ENCODE measurements at places on chromosomes 2 and 18.

- peak; percentile 9 for DNase-seq
These were observed 263.8 kb upstream of the CDH19 start for GRCh38 chr18:66867653-66868052.

- no peak for DNase-seq
These were observed 41.4 kb downstream of the RFX8 start for GRCh38 chr2:101433465-101433864.

- DNase-seq, result no peak
These were observed 452.7 kb upstream of the HS6ST1 start for GRCh38 chr2:128771401-128771800.

DNA sequence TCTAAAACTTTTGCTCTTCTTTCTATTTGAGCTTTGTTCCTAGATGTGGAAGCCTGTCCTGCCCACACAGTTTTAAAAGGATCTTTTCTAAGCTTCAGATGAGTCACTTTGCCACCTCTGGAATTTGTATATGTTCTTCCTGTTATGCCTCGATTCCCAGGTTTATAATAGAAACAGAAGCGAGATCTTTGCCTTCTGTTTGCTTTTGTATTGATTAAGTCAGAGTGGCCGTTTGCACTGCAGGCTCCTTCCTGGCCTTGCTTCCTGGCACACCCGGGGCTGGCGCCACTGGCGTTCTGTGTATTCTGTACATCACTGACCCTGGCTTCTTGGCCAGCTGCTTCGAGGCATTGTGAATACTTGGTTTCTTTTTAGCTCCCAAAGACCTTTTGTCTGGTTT is 91.8 kb downstream of the MTCL1 start:
- DNase-seq, result no peak

- DNase-seq, result no peak
These were observed 37.2 kb upstream of the APCDD1 start for GRCh38 chr18:10417191-10417590.

DNA sequence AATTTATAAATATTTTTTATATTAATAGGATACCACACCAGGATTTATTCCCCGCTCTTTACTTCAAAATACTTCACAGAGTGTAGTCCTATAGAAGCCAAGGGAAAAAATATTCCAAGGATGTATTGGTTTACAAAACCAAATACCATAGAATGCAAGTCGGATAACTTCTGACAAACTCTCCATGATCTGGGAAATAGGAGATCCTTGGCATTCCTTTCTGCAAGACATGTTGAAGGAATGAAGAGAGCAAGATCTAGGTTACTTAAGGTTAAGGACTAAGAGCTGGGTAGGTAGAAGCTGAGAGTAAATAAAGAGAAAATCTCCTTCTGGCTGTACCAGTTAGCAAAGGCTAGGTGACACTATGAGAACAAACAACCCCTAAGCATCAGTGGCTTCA is 141.2 kb downstream of the LRATD1 start:
- no peak for DNase-seq

DNA sequence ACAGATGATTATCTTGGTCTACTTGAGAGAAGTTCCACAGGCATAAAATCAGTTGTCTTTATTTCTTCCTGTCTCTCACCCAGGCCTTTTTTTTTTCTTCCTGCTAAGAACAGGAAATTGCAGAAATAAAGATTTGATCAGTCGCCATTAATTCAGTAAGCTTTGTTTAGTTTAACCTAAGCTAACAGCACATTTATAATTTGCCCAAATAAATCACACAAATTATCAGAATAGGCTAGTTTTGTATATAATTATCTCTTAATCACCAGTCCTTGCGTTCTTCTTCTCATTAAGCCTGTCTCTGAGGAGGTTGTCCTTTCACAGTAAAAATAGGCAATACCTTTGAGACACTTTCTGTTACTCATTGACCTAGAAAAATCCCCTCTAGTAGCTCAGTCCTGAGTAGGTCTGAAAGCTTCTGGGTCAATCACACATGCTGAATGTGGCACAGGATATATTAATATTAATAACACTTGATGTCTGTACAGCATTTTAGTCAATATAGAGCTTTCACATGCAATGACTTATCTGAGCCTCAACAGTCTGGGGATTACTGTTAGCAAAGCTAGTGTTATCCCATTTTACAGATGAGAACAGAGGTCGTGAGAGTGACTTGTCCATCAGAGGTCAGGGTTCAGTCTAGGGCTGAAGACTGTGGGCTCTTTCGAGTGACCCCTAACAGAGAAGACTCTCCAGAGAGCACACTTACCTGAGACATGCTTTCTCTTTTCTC is 11.2 kb upstream of the STK17B start:
- DNase-seq, result peak; percentile 46

DNA sequence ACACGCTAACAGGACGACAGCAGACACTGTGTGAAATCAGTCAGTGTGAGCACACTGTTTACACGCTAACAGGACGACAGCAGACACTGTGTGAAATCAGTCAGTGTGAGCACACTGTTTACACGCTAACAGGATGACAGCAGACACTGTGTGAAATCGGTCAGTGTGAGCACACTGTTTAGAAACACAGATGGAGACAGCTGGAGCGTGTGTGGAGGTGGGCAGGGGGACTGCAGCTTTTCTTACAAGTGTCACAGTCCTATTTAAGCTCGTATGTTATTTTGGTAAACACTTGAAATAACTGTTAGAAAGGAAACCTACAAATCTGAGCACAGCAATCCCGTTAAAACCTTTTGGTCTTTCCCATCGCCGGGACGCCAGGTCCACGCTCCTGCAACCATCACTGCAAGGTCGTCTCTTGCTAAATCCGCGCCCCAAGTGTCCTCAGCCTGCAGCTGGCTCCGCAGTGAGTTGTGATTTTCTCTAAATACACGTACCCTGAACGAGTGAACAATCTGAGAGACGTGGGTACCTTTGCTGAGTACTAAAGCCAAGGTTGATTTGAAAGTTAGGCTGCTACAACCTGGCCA is 58.9 kb upstream of the CTDP1 start:
- no peak for DNase-seq

DNA sequence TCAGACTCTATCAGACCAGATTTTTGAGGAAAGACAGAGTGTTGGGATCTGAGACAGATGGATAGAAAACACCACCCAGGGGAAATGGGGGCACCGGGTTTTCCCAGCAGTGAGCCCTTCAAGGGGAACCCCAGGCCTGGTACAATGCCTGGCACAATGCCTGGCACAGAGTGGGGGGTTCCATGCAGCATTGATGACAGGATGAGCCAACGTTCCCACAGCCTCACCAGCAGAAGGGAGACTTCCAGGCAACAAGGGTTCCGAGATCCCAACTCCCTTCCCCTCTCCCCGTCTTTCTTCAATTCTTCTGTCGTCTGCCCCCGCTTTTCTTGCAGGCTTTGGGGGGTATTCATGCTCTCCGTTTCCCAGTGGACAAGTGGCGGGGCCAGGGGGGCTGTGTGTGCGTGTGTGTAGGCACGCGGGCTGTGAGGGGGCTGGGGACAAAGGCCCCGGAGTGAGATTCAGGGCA is 132.1 kb upstream of the HAAO start:
- DNase-seq, result no peak

DNA sequence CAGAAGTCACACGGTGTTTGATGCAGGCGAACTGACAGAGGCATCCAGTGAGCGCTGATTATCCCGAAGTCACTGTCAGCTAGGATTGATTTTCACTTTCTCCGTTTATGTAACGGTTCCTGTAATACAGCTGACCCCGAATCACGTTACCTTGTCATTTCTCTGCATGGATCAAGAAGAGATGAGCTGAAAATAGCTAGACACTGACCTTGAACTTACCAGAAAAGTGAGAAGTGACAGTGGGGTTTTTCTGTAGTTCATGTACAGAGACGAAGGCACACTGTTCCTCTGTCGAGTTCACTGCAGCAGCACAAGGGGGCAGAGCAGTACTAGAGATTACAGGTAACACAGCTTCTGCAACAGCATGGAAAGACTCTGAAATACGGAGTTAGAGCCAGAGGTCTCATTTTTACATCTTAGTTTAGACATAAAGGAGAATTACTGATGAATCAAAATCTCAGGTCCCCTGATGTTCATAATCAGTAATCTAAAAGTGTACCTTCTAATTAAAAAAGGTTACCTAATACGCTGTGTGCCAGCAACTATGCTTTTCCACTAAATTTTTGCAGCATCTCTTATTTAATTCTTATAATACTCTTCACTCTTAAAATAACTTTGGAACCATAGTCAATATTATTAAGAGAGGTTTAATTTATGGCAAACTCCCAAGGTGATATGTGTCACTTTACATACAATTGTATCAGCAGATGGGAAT is 33.1 kb downstream of the ARHGAP15 start:
- peak; percentile 32 for DNase-seq

DNA sequence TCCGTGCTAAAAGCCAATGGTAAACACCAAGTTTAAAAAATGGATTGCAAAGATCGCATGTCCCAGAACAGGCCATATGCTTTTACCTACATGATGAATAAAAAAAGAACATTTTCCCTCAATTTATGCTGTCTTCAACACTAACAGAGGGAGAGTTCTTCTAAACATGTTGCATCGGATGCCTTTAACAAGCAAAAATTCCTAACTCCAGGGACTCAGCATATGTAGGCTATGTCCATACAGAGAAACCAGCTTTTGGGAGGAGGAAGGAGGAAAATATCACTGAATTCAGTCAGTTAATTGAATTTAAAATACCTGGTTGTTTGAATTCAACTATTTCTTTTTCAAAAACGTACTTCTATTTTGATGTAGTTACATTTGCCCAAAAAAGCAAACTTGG is 28.6 kb downstream of the BCL11A start:
- no peak for DNase-seq

GRCh38 chr2:239226677-239227581 is 173.9 kb downstream of the HDAC4 start:
- no peak for DNase-seq

DNA sequence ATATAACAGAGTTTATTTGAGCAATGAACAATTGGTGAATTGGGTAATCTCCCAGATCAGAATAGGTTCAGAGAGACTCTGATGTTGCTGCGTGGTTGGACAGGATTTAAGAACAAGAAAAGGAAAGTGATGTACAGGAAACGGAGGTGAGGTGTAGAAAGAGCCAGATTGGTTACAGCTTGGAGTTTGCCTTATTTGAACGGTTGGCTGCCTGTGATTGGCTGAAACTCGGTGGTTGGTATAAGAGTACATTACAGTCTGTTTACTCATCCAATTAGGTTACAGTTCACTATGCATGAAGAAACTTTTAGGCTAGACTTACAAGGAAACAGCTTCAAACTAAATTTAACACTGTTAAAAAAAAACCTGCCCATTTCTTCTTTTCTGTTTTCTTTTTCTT is 68.0 kb upstream of the CABLES1 start:
- no peak for DNase-seq

DNA sequence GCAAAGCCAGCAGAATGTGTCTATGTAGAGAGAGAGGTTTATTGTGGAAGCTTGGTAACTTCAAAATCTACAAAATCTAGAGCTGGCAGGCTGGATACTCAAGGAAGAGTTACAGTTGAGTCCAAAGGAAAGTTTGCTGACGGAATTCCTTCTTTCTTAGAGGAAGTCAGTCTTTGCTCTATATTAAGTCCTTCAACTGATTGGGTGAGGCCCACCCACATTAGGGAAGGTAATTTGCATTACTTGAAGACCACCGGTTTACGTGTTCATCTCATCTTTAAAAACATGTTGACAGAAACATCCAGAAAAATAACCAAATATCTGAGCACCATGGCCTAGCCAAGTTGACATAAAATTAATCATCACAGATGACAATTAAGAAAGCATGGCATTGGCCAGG is 101.5 kb downstream of the TEX51 start:
- DNase-seq, result no peak

GRCh38 chr18:11882636-11883035 is 25.5 kb downstream of the MPPE1 start:
- DNase-seq, result no peak

DNA sequence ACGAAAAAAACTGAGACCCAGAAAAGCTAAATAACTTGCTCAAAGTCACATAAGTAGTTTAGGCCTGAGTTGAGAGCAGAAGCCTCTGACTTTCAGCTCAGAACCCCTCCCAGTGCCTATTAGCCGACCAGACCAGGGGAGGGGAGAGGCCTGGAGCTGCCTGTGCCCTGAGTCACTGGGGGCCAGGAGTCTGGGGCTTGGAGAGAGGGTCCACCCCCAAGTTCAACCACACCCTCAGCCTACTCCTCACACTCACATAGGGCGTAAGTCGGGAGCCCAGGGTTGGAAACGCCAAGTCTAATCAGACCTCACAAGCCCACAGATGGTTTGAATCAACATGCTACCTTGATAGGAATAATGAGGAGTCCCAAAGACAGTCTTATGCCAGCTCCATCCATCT is 12.6 kb upstream of the PKDCC start:
- no peak for DNase-seq

- no peak for DNase-seq
These were observed 103.1 kb downstream of the RTN4 start for GRCh38 chr2:54947136-54947535.

DNA sequence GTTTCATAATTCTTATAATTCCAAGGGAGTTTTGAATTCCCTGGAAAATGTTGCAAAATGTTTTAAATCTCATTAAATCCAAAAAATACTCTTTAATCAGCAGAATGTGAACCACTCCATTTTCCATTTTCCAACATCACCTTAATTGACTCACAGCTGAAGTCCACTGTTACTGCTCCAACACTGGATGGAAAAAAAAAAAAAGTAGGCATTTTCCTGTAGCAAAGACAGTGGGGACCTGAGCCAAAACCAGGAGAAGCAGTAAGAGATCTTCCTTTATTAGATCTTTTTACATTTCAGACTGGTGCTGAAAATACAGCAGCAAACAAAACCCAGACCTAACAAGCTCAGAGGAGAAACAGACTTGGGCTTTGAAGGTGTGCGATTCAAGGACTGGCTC is 62.4 kb upstream of the SPATS2L start:
- no peak for DNase-seq

GRCh38 chr2:45285771-45286390 is 276.6 kb upstream of the SIX2 start:
- no peak for DNase-seq

DNA sequence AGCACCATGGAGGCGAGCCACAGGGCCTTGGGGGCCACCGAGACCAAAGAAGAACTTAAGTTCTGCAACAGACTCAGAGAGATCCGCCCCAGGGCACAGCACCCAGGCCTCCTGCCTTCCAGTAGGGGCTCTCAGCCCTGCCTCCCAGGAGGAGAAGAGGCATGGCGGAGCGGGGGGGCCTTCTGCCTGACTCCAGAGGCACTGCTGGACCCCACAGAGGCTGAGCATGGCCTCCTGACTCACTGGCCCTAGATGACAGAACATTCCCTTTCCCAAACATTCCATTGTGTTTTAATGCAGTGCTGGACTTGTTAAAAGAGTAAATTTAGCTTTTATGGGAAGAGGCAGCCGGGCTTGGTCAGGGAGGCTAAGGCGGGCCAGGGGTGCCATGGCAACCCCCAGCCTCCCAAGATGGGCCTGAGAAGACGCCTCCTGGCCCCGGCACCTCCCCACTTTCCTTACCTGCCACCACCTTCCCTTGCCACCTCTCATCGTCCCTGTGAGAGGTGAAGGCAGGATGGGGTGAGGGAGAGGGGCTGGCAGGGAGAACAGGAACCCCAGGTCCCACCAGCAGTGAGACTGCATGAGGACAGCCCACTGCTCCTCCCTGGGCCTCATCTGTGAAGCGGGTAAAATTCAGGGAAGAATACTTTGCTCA is 65.4 kb downstream of the SMAD7 start:
- no peak for DNase-seq

- DNase-seq, result no peak
These were observed 181.4 kb upstream of the FN1 start for GRCh38 chr2:215617060-215617824.

- no peak for DNase-seq
These were observed 18.8 kb downstream of the EPHA4 start for GRCh38 chr2:221553333-221553732.

- peak; percentile 70 for DNase-seq
These were observed 452 bp downstream of the RAPH1 start for GRCh38 chr2:203534621-203535077.

- no peak for DNase-seq
These were observed 3.2 kb upstream of the SH3RF3 start for GRCh38 chr2:109125593-109126500.

Measured in MM.1S (cell line).